Muscle of back (tissue), 13 donors: ENCODE measurements at places on chromosomes 7 and 10.

GRCh38 chr7:37363536-37364491 lies 84.8 kb downstream of the ELMO1 start:
- DNase-seq, result no peak

- DNase-seq, result peak; percentile 4
These were observed 449.6 kb downstream of the GRM8 start for GRCh38 chr7:126803060-126803665.

DNA sequence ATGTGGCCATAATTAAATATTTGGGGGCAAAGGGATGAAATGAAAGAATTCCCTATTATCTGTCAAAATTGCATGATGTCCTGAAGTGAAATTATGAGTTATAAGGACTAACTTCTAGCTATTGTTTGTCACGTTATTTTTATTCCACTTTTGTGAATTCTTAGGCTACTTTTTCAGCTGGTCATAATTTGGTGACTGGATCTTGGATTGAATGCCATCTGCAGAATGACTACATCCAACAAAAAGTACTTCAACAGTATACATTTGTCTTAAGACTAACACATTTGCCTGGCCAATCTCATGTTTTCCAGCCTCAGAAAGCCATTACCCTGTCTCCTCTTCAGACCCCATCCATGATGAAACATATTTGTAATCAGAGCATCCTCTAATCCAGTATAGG lies 48.1 kb upstream of the WNT16 start:
- DNase-seq, result no peak

GRCh38 chr7:66696774-66697191 lies 43.8 kb upstream of the RABGEF1 start:
- peak; percentile 60 for DNase-seq

DNA sequence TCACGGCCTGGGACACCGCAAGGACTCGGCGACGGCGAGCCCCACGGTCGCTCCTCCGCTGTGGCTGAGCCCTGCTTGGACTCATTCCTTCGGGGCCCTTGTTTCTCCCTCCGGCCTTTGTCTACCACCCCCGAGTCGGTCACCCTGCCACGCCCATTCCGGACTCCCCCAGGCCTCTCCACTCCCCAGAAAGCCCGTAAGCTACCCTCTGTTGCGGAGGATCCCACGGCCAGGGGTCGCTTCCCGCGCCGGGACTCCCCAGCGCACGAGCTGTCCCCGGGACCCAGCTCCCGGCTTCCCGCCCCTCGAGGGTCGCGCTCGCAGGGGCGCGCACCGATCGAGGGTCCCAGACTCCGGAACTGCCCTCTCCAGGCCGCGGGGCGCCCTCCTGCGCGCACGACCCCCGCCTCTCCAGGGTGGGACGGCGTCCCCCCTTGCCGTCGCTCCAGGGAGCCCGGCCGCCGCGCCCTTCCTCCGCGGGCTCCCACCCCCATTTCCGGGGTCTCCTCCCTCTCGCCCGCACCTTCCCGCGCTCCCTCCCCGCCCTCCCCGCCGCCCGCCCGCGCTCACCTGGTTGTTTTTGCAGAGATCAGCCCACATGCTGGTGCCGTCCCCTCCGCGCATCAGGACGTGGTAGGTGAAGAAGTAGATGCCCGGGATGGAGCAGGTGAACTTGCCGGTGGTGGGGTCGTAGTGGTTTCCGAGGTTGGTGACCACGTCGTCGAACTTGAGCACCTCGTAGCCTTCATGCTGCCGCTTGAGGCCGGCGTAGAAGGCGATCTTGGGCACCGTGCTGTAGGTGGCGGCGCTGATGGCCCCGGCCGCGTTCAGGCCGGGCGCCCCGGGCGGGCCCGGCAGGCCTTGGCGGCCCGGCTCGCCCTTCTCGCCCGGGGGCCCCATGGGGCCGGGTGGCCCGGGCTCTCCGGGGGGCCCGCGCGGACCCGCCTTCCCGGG lies 1.5 kb downstream of the C1QL3 start:
- DNase-seq, result no peak

DNA sequence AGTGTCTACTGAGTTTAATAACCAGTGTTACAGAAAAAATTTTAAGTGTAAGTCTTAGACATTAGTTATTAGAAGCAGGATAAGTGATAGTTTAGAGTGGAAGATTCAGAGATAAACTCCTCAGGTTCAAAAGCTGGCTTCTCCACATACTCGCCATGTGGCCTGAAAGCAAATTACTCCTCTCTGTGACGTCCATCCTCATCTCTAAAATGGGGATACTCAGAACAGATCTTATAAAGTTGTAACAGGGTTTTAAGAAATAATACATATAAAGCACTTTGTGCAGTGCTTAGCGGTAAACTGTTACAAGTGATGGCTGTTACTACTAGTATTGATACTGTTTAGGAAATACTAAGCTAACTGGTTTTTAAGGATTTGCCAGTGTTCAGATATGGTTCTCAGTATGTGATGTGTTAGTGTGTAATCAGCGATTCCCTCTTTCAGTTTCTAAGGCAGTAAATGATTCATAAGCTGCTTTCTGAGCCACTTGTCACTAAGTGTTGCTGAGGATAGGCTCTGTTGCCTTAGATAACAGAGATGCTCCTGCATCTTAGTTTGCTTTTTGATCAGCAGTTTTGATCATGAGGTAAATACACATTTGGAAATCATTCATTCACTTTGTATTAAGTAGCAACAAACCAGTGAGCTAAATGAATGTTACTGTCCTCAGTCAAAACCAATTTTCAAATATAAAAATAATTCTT lies 58.7 kb downstream of the CYP51A1 start:
- no peak for DNase-seq

GRCh38 chr7:22867589-22867988 lies 44.9 kb upstream of the TOMM7 start:
- no peak for DNase-seq

- DNase-seq, result no peak
These were observed 21.4 kb downstream of the DPCD start for GRCh38 chr10:101609481-101609880.

DNA sequence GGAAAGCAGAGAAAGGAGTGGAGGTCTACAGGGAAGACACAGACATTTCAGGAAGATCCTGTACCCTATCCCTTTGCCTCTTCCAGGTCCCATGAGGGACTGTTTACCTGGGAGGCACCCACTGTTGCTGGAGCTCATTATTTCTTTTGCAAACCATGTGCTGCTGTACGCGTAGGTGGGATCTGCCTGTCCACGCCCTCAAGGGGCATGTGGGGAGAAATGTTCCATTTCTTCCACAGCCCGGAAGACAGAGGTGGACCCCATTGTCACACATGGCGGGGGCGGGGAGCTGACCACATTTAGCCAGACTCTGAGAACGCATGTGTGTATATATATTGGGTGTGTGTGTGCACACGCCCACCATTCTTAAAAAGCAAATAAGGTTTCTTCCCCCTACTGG lies 2.0 kb downstream of the PLXNA4 start:
- no peak for DNase-seq

GRCh38 chr7:134468054-134468453 lies 9.2 kb upstream of the AKR1B1 start:
- no peak for DNase-seq

DNA sequence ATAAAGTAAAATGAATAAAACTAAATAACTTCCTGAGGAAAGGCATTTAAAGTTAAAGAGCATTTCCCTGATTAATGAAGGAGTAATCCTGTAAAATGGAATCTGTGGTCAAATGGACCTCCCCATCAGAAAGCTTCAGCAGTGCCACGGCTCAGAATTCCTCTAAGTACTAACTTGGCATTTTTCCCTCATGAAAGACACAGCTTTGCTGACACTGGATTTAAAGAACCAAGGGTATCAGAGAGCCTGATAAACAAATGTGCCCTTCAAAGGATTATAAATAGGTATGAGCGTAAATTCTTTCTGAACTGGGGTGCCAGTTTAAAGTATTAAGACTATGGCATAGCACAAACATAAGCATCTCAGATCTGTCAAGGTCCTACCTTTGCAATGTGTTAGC lies 24.2 kb upstream of the RNF148 start:
- no peak for DNase-seq

DNA sequence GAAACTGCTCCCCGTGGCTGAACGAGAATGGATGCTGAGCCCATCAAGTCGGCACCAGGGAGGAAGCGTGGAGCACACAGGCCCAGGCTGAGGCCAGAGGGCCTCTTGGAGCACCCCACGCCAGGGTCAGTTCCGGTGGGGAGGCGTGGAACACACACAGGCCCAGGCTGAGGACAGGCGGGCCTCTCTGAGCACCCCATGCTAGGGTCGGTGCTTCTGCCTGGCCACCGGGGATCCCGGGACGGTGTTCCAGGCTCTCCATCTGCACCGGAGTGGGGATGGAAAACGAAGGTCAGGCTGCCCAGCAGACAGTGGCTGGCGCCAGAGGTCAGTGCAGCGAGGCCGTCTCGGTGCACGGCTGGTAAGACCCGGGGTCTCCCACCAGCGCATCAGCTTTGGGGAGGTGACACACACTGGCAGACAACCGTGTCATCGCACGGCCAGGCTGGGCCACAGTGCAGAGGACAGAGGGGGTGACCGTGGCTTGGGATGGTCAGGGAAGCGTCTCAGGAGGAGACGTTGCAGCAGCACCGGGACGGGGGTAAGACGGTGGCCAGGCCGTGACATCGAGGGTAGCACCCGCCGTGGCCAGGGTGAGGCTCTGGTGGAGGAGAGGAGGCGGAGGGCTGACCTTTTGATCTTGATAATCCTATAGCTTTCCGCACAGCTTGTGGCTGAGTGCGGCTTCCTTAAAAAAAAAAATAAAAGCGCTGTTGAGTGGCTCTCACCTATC lies 203.9 kb downstream of the ELFN1 start:
- no peak for DNase-seq

- no peak for DNase-seq
These were observed 22.2 kb downstream of the ARHGAP21 start for GRCh38 chr10:24701447-24701846.

- DNase-seq, result no peak
These were observed 1073.6 kb downstream of the XPNPEP1 start for GRCh38 chr10:108849688-108850087.

DNA sequence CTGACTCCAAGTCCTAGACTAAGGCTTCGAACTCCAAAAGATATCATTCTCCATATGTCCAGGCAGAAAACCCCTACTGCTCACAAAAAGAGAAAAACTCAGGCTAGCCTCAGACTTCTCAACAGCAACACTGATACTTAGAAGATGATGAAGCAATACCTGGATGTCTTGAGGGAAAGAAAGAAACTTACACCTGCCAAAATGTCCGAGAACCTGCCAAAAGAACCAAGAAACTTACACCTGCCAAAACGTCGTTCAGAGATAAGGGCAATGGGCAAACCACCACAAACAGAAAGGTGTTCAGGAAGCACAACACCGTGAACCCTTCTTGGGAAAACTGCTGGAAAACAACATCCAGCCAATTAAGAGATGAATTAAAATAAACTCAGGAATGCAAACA lies 15.3 kb downstream of the ABLIM1 start:
- DNase-seq, result no peak

- no peak for DNase-seq
These were observed 18.8 kb downstream of the SLK start for GRCh38 chr10:103985726-103986125.

DNA sequence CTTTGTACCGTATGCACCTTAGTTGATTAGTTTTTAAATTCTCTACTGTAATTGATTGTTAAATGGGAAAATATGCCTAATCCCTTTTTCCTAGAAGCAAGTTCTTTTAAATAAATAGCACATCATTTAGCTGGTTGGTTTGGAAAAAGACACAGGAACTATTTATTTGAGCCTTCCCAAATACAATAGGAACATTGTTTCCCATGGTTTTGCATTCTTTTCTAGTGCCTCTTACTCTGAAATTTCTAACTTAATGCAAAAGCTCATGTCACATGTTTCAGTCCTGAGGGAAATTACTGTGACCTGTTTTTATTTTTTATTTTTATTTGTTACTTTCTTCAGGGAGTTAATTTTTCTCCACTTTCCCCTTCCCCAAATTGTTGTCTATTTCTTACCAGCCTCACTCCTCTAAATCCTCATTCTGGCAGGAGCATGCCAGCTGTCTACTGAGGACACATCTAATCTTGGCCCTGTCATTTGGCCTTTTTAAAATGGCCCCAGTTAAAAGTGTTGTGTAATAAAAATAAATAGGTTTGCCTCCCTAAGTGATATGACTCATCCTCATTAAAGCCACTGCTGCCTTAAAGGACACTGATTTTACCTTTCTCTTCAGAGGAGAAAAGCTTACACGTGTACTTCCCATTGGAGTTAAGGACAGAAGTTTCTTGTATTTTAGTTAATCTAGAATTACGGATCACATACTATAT lies 94.5 kb downstream of the PPP1R3A start:
- DNase-seq, result no peak

DNA sequence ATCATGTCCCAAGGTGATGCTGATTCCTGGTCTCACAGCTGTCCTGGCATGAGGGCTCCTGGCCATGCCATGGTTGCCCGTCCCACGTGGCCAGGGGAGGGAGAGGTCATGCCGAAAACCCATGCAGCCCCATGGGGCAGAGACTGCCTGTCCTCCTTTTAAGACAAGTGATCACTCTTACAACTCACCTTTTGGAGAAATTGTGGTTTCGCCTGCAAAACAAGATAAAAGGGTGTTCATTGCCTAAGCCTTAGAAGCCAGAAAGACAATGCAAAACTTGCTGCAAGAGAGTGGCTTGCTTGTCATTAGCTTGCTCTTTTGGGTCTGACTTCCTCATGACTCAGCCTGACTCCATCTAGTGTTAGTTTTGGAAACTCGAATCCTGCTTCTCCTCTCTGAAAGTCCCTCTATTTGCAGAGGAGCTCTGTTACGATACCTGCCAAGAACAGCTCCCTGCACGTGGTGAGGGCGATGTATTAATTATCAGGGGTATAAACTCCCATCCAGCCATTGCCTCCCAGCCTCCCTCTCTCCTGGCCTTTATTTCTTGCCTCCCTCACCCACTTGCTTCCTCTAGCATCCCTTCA lies 26.7 kb downstream of the TMEM273 start:
- DNase-seq, result peak; percentile 77

DNA sequence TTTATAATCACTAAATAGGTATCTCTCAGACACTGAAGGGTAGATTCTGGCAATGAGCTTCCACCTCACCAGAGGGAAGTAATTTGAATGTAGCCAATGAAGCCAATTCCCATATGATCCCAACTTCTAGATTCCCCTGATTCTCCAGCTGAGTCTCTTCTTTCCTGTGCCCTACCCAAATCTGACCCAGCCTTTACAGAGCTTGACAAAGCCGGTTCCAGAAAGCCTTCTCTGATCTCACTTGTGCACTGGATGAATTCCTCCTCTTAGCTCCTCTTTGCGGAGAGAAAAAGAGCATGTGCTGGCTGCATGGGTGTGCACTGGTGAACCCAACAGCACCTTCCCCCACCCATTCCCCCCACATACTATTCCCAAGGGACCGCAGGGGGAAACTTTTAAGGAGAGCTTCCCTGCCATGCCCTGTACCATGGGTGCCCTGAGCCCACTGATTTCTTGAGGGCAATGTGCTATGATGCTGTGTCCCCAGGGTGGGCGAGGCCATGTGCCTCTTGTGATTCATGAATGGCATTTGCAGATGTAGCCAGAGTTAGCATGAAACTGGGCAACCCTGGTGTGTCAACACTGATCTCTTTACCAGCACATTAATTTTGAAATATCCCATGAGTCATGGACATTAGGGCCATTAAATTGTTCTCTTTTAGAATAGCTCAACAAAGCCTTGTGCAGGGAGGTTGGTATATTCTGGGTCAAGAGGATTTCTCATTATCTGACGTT lies 50.4 kb upstream of the PLEKHA1 start:
- DNase-seq, result no peak

- DNase-seq, result no peak
These were observed 47.9 kb downstream of the MKI67 start for GRCh38 chr10:128078136-128078969.

- DNase-seq, result no peak
These were observed 25.7 kb downstream of the PRKAG2 start for GRCh38 chr7:151851145-151851751.

- DNase-seq, result no peak
These were observed 508.5 kb downstream of the RPS24 start for GRCh38 chr10:78542141-78542489.
